ENCODE measurements at places on chromosomes 7 and 10. TPM values are rescaled to one million over a fixed set of nuclear protein-coding genes. Genes with fewer than 3 reads are reported as not detected.

Gene COL28A1
- total RNA-seq, result 0.83 TPM

Gene C10orf53
- total RNA-seq, result not detected

Gene RPEL1
- total RNA-seq, result not detected

Gene HOXA7
- not detected for total RNA-seq

Gene SAMD9L
- 4.1 TPM for total RNA-seq

Gene GNAT3
- total RNA-seq, result not detected

Gene CCSER2
- total RNA-seq, result 42.2 TPM

Gene SPDYE8
- not detected for total RNA-seq

Gene ELFN1
- total RNA-seq, result 0.09 TPM

- no peak for DNase-seq
These were observed 8.5 kb upstream of the ZNF786 start for GRCh38 chr7:149099058-149099457.

GRCh38 chr7:256461-256940 is 33.5 kb upstream of the FOXL3 start:
- DNase-seq, result no peak

- no peak for DNase-seq
These were observed 67.5 kb upstream of the CCNY start for GRCh38 chr10:35268791-35269257.

DNA sequence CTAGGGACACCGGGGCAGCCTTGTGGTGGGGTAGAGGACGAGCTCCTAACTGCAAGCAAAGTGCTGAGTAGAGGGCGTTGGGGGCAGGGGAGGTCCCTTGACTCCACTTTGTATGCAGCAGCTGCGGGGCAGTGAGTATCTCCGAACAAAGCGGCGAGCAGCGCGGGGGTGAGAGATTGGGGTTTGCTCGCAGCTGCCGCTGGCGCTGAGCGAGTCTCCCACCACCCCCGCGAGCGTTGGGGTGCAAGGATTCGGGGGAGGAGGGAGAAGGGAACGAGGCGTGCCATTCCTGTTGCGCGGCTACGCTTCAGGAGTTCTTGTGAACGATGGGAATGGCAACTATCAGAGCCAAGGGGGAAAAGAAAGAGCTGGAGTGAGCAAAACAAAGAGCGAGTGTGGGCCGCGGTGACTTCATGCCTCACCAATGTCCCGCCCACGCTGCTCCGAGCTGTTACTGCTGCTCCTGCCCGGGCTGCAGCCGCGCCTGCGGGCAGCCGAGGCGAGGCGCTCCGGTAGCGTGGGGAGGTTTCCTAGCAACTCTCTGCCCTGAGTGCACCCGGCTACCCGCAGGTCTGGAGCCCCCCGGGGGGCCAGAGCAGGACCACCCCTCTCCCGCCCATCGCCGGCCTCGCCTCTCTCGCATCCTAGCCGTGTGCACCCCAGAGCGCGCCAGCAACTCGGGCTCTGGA is at the start of gene ITGB8:
Gene ITGB8, plus strand, starts transcription at position 662 of the 689 bp plus-strand sequence. CDS start 907 bp downstream, outside the sequence.
- DNase-seq, result peak; percentile 86

DNA sequence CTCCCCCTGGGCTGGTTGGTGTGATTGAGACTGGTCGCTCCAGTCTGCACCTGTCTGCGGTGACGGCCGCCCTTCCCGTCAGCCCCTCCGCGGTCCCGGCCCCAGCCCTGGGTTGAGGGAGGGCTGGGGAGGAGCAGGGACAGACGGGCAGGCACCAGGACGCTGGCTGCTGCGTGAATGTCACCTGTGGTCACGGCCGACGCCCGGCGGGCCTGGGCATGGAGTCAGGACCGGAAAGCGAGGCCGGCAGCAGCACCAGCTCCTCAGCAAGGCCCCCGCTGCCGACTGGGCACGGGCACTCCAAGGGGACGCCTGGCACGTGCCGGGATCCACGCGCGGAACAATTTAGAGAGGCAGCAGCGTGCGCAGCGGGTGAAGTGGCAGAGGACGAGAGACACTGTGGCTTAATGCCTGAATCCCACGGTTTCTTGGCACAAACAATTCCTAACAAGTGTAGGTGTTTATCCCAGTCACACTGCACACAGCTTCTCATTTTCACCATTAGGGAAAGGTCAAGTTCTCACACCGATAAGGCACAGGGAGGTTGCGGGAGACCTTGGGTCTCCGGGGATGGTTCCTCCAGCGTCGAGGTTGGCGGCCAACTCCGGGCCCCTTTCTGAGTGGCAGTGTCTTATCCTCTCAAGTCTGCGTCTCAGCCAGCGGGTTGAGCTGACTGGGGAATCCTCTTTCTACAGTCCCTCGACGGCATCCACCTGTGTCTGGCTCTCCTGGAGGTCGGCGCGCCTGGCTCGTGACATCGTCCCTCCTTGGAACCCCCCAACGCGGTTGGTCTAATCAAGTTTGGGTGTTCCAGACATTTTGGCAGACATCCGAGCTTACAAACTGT is 66.4 kb upstream of the ADGRA1 start:
- DNase-seq, result no peak

GRCh38 chr10:44510379-44511115 is 125.7 kb upstream of the CXCL12 start:
- DNase-seq, result no peak

GRCh38 chr10:43396061-43396927 is 12.7 kb downstream of the HNRNPF start:
- peak; percentile 79 for DNase-seq

GRCh38 chr7:33183504-33183903 is 54.1 kb downstream of the BBS9 start:
- no peak for DNase-seq

DNA sequence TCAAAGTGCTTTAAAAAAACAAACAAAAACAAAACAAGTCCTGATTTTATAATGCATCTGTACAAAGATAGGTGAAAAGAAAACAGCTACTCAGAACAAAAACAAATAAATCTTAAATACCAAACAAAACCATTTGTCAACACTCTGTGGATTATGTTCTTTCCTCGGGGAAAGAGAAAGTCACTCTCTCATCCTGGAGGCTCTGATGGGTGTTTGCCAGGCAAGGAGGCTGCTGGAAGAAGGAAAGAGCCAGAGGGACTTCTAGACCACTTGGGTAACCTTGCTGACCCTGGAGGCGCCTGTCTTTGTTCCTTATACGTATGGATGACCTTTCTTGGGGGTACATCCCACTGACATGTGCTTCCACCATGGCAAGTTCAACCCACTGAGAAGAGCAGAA is 92.8 kb downstream of the ZRANB1 start:
- DNase-seq, result no peak
